ENCODE measurements at places on chromosomes 12 and 14.

- no peak for DNase-seq
These were observed 4.0 kb downstream of the CHURC1 start for GRCh38 chr14:64918216-64918615.

GRCh38 chr14:92340931-92341330 lies 18.0 kb downstream of the SLC24A4 start:
- DNase-seq: no peak

DNA sequence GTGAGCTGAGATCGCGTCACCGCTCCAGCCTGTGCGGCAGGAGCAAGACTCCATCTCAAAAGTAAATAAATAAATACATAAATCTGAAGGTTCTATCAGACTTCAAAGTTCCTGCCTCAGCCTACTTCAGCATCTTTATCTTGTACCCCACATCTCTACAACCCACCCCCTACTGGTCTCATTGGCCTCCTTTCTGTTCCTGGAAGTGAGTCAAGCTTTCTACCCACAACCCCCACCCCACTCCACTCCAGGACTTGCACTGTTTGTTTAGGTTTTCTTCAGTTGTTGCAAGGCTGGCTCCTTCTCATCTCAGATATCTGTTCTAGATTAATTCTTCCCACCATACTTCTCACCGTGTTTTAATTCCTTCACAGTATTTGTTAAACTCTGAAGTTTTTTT lies 714 bp upstream of the PSMC6 start:
- no peak for DNase-seq

DNA sequence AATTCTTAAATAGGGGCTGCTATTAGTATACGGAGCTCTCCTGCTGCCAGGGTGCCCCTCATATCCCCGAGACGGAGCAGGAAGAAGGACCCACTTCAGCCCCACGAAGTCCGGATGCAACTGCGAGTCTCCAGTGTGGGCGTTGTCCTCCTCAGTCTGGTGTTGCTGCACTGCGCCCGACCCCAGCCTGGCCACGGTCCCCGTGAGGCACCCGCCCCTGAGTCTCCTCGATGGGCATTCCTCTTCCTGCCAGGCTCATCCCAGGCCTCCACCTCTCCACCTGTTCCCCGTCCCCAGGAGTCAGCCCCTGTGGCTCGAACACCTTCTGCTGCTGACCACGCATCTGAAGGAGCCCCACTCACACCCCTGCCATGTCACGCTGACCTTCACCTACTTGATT lies 68.1 kb upstream of the SFSWAP start:
- no peak for DNase-seq

GRCh38 chr14:77306416-77306815 lies 14.3 kb downstream of the POMT2 start:
- DNase-seq: no peak

GRCh38 chr12:44227616-44228015 lies 391.7 kb downstream of the TMEM117 start:
- DNase-seq: no peak

DNA sequence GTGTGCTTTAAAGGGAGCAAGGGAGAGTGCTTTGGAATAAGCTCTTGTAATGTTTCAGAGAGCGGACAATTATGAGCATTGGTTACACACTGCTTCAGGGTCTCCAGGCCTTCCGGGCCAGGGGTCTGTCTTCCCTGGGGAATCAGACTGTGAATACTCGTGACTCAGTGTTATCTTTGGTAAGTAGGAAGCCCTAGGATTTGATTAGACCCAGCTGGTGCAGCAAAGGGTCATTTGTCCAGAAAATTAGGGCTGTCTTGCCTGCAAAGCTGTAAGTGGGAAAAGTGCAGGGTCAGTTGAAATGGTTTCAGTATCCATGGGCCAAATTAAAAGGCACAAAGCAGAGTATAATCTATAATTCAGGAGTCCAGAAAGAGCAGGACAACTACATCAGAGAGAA lies 475.6 kb downstream of the MED13L start:
- no peak for DNase-seq

DNA sequence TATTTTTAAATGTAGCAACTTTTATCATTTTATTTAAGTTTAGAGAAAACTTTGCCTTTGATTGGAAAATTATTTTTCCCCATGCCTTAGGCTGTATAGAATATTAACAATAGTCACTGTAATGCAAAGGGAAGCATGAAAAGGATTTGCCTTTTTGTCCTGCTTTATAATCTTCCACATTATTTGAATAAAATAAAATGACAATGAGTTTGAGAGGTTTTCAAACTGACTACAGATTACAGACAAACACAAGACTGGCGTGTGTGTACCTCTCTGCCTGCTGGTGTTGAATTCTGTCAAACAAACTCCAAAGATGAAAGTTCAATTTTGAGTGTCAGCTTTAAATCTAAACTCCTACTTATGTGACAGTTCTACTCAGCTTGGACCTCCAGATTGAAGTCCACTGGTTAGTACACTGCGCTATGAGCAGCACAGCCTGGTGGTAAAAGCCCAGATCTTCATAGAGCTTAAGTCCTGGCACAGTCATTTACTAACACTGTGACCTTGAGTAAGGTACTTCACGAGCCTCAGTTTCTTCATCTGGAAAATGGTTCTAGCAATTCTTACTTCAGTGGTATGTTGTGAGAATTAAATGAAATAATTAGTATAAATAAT lies 98.3 kb upstream of the CPNE8 start:
- no peak for DNase-seq

DNA sequence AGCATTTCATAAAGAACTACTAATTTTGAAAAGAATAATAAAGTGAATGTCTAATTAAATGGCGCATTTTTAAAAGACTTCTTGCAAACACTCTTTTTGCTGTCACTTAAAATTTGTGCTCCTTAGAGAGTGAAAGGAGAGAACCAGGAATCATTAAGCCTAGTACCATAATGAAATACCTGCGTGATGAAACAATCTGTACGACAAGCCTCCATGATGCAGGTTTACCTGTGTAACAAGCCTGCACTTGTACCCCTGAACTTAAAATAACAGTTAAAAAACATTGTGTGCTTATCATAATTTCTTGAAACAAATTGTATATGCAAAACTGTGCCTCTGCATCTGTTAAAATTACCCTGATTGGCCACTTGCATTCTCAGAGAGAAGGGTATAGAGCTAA lies 108.1 kb downstream of the MGAT4C start:
- no peak for DNase-seq

- no peak for DNase-seq
These were observed 149.1 kb upstream of the FOXN3 start for GRCh38 chr14:89566180-89566579.

DNA sequence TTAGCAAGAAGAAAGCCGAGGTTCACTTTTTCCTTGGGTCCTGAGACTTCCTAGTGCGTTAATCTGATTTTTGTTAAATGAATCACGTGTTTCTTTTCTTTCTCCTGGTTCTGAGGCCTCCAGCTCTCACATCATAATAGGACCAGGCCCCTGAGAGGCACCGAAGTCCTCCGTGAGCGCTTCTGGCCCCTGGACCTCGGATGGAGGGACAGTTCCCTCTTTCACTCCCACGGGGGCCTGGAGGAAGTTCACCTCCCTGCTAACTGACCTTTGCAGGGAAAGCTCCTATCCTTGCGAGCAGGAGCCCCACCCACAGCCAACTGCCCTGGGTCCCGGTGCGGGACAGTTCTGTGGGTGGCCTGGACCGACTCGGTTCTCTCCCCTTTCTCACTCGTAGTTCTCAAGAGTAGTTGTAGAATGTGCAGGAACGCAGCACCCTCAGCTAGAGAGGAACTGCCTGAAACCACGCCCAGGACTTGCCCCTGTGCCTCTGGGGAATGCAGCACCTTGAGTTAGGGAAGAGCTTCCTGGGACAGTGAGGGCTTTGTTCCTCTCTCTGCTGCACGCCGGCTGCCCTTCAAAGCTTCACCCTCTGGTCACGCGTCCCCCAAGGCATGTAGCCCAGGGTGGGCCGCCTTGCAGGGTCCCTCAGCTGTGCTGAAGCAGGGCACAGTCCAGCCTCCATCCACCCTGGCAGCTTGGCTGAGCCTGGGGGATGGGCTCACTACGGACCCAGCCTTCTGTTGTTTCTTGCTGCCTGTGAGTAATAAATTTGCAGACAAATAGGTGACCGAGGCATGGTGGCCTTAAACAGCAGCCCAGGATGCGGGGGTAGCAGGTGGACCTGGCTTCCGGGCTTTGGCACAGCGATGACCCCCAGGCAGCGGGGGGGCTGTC lies 264.6 kb downstream of the ADGRD1 start:
- no peak for DNase-seq

- no peak for DNase-seq
These were observed 1424.9 kb downstream of the LRFN5 start for GRCh38 chr14:43031598-43031997.

DNA sequence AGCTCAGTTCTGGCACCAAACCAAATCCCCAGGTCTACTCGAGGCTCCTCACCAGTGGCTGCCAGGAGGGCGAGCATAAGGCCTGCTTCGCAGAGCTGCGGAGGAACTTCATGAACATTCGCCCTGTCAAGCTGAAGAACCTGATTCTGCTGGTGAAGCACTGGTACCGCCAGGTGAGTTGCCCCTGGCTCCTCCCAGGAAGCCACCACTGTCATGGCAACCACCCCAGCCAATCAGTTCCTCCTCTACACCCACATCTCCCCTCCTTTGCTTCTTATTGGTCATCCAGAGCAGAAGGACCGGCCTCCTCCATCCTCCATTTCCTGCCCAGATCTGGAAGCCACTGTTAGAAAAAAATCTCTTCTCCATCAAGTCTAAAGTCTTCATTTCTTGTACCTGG lies 17.2 kb upstream of the OAS2 start:
- DNase-seq: no peak
